Heart right ventricle (tissue), 16 donors: ENCODE measurements at places on chromosomes 7 and 10. TPM values are rescaled to one million over a fixed set of nuclear protein-coding genes. Genes with fewer than 3 reads are reported as not detected.

The PRF1 gene
- total RNA-seq, result 2.1 TPM

The VWDE gene
- not detected for total RNA-seq

The C10orf143 gene
- total RNA-seq, result 2.9 TPM

The ERVW-1 gene
- total RNA-seq, result not detected

The HOXA2 gene
- total RNA-seq, result not detected

The GCK gene
- total RNA-seq, result 1.7 TPM

The HOXA6 gene
- total RNA-seq, result not detected

The SRGN gene
- 82.3 TPM for total RNA-seq

The GNAT3 gene
- total RNA-seq, result not detected

The CDC14C gene
- not detected for total RNA-seq

The PCGF5 gene
- 104 TPM for total RNA-seq

The EXOC4 gene
- total RNA-seq, result 34.6 TPM

The CC2D2B gene
- total RNA-seq, result 0.86 TPM

The PBLD gene
- total RNA-seq, result 4.4 TPM

The LBX1 gene
- not detected for total RNA-seq

The OPALIN gene
- total RNA-seq, result not detected

The LRRTM3 gene
- total RNA-seq, result not detected

The AS3MT gene
- total RNA-seq, result 15.4 TPM

The ASL gene
- 12.0 TPM for total RNA-seq

The FAM221A gene
- total RNA-seq, result 4.9 TPM

The NPC1L1 gene
- total RNA-seq, result 0.25 TPM

The C7orf57 gene
- not detected for total RNA-seq

The THSD7A gene
- total RNA-seq, result 1.2 TPM

The ADD3 gene
- 86.6 TPM for total RNA-seq

The NEUROG3 gene
- not detected for total RNA-seq

The UPK3BL2 gene
- 8.2 TPM for total RNA-seq

The ANKRD2 gene
- total RNA-seq, result 170 TPM
